Activated CD4-positive, CD25-positive, alpha-beta regulatory T cell treated with anti-CD3 and anti-CD28 coated beads, Interleukin-2, amount 50 U/mL, for 24 hours (primary cell): ENCODE measurements at places on chromosomes 13 and 19.

DNA sequence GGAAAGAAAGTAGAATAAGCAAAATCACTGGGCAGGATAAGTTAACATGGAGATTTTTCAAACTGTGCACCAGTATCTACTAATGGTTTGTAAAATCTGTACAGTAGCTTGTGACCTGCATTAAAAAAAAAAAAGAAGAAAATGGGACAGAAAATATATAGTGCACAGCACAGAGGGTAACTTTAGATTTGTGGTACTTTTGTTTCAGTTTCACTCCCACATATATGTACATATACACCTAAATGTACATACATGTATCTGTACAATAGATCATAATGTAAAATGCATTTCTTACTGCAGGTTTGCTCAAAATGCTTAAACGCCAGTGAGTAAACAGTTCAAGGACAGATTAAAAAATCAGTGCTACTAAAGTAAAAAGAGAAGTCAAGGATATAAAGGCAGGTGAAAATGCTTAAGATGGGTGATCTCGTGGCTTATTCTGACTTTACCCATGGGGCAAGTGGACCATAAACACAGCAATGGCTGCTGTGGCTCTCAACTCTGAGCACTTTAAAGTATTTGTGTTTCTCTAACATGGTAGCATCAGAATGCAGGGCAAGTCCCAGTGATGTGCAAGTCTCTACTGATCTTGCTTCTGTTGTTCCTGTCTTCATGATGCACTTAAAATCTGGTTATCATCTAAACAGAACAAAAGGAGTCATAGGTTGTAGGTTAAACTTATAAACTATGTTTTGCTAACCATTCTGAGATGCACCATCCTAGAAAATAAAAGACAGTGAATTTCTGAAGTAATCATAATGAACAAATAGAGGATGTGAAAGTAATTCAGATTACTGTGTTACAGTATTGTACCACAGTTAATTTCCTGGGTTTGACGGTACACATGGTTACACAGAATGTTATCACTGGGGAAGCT is 112.3 kb downstream of the MIPEP start:
- ATAC-seq = no peak

DNA sequence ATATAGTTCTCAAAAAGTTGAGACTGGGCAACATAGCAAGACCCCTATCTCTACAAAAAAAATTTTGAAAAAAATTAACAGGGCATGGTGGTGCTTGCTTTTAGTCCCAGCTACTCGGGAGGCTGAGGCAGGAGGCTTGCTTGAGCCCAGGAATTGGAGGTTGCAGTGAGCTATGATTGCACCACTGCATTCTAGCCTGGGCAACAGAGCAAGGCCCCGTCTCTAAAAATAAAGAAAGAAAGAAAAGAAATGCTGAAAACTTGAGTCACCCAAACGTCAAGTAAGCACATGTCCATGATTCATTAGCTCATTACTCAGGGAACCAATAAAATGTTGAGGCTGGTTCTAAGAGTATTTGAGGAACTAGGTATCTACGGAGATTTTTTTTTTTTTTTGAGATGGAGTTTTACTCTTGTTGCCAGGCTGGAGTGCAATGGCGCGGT is 33.9 kb upstream of the SEMA6B start:
- ATAC-seq = no peak

- no peak for ATAC-seq
Observed at GRCh38 chr19:3771000-3771905, 775 bp downstream of the RAX2 start.

DNA sequence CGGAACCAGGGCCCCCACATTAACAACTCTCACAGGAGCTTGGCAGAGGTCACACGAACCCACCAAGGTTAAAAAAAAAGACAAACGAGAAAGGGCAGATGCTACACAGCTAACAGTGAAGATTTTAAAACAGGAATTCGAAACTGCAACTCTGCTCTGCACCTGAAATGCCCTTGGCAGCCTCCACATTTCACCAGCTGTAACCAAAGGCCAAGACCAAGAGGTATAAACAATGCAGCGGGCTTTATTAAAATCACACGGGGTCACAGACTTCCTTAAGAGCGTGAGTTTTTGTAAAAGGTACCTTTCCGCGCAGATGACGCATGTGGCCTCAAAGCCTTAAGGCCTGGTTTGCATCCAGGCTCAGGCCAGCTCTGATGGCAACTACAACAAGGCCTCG is 88.2 kb downstream of the STK24 start:
- no peak for ATAC-seq
